ENCODE measurements at places on chromosomes 5 and 9.
A peak's percentile ranks its signal among the peaks of the same experiment; 100 is the strongest.

GRCh38 chr5:170596482-170597044, 92.7 kb downstream of the KCNIP1 start:
- no peak for DNase-seq

GRCh38 chr9:131759017-131759647, 19.3 kb upstream of the RAPGEF1 start:
- DNase-seq, result no peak

GRCh38 chr5:144103611-144104485, 66.6 kb downstream of the YIPF5 start:
- DNase-seq, result no peak

DNA sequence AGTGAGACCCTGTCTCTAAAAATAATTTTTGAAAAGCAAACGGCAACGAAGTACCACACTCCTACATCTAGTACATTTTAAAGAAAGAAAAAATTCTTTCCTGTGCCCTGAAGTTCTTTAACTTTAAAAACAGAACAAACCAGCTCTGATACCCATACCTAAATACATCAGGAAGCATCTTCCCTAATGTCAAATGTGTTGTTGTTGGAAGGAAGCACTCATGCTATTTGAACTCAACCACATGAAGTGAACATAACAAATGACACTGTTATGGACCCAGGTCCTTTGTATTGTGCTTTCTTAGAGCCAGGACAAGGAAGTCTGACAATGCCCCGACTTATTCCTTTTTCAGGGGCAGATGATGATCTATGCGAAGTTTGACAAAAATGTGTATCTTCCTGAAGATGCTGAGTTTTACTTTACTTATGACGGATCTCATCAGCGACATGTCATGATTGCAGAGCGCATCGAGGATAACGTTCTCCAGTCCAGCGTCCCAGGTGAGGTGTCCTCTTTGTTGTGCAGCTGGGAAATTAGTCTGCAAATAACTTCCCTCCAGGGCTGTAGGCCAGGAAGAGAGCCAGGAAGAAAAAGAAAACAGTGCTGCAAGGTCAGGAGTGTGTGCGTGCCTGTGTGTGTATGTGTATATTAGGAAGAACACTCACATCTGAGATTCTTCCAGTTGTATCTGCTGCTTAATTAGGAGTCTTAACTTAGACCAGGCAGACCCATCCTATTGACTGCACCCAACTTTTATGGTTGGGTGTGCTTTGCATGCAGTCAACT, 123.7 kb downstream of the ARHGEF28 start:
- DNase-seq, result no peak

DNA sequence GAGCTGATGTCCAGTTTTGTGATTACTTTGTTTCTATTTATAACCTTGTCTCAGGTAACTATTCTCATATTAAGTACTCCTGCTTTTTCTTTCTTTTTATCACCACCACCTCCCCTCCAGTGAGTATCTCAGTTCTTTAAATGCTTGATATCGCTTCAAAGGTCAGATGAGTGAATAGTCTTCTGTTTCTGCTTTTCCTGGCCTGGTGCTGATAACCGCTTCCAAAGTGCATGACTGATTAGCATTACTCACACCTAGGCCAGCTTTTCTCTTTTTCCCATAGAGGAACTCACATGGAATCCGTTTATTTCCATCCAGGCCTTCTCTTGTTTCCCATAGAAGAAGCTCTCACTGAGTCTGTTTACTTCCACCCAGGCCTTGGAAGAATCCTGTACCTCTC, 3.2 kb downstream of the SLC36A1 start:
- DNase-seq, result no peak

DNA sequence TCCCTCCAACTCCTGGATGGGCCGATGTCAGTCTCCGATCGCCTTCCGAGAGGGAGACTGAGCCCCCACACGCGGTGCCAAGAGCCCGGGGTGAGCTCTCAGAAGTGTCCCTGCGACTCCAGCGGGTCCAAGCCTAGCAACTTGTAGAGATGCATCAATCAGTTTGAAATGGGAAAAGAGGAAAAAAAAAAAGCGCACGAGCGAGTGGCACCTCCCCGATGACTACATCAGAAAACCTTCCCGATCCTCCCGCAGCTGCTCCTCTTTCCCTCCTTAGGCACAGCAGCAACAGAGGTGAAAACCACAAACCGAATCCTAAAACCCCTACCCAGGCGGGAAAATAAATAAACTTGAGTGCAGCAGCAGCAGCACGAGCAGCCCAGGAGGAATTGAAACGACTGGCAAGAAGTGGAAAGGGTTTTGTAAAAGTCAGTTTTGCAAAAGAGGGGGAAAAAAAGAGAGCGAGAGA, 1.0 kb upstream of the EFNA5 start:
- no peak for DNase-seq

- DNase-seq, result peak; percentile 1
These were observed 1.8 kb downstream of the LPCAT1 start for GRCh38 chr5:1521671-1522600.

DNA sequence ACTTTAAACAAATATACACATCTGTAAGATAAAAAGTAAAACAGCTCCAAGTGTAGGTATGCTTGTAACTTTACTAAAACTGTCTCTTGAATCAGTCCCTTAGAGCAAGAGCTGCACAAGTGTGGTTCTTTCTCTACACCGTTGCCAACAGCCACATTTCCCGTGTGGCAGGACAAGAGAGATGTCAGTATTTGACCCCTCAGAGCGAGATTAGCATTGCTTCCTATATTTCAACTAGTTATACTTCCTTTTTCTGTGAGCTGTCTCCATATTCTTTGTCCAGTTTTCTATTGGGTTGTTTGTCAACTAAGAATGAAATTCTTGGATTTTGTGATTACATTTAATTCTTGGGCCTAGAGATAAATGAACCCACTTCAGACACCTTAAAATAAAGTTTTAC, 8.0 kb downstream of the PLIN2 start:
- DNase-seq, result no peak

- DNase-seq, result no peak
These were observed 35.3 kb downstream of the ZDHHC11B start for GRCh38 chr5:749101-749670.

DNA sequence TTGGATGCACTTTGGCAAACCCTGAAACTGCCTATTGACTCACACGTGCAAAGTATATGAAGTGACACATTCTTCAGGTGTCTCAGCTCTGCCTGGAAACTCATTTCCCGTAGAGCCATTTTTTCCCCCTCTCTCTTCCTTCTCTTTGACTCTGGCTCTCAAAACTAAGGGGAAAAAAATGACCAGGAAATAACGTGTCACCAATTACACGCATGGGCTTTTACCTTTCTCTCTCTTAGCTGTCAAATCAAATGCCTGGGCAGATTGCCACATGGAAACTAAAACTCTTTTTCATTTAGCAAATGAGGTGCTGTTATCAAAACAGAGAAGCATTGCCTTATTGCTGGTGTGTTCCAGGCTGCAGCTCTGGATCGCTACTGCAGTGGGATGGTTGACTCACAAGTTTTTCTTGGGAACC, 18.3 kb upstream of the IFNK start:
- DNase-seq, result no peak

GRCh38 chr5:59354274-59354673, 539.3 kb downstream of the PDE4D start:
- no peak for DNase-seq

DNA sequence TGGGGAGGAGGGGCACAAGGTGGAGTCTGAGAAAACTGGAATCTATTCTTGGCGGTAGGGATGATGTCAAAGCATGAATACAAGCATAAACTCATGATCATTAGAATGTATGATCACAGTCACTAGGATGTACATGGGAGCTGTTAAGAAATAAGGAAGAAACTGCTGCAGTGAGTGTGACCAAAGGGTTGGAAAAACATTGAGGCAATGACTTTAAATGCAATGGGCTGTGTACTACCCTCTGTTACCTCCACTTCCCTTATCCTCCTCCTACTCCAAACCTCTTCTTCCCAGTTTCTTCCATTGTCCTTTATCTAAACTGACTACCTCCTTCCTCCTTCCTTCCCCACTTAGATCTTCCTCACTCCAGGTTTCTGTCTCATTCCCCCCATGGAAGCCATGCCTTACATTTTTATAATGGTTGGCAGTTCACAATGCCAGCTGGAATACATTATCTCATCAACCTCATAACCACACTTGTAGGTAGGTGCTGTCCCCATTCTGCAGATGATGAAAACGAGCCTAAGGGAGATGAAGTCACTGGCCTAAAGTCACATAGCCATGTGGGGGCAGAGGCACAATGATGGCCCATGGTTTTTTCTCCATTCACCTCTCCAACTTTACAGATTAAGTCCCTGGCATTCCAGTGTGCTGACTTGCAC, 21.9 kb upstream of the TNFSF15 start:
- DNase-seq, result no peak

DNA sequence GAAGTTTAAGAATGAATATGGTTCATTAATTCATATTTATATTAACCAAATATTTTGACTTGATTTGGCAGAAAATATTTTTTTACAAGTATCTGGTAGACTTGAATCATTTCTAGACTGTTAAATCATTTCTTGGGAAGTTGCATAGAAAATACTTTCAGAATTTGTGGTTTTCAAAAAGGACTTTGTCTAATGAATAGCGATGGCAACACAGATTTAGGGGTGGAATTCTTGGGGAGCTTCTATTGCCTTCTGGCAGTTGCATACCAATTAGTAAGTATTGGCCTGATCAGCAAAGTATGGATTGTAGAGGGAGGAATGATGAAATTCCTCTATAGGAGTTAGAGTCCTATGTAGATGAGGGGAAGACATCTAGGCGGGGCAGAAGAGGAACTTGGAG, 68.6 kb upstream of the CKMT2 start:
- no peak for DNase-seq

- DNase-seq, result no peak
These were observed 210.3 kb upstream of the ADRA1B start for GRCh38 chr5:159705948-159706347.

GRCh38 chr9:116394070-116394469, 240.5 kb downstream of the PAPPA start:
- no peak for DNase-seq

GRCh38 chr5:15031180-15031579, 159.6 kb upstream of the ANKH start:
- no peak for DNase-seq

DNA sequence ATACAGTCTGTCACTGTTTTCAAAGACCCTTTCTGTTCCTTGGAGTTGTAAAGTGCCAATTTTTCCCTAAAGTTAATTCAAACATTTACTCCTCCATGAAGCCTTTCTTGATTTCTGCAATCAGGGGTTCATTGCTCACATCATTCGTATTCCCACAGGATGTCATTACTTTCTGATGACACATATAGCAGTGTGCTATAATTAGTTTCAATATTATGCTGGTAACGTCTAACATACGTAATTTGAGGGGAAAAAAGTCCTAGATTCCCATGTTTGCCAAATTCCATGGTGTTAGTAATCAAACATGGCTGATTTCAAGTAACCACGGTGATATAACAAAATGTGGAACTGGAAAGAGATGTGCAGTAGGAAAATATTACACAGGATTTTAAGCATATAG, 468.2 kb upstream of the MEF2C start:
- DNase-seq, result no peak

DNA sequence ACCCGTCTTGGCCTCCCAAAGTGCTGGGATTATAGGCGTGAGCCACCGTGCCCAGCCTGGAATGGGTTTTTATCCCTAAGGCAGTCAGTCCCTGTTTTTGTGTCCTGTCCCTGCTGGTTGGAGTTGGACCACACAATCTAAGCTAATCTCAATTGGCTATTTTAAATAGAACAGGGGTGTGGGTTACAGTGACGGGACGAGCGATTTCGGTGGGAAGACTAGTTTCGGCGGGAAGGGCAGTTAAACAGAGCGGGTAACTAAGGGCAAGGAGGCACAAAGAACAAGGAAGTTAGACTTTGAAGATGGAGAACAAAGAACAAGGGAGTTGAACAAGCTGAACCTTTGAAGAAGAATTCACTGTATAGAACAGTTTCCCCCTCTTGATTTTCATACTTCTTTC, 1.4 kb downstream of the GTF3C5 start:
- no peak for DNase-seq

DNA sequence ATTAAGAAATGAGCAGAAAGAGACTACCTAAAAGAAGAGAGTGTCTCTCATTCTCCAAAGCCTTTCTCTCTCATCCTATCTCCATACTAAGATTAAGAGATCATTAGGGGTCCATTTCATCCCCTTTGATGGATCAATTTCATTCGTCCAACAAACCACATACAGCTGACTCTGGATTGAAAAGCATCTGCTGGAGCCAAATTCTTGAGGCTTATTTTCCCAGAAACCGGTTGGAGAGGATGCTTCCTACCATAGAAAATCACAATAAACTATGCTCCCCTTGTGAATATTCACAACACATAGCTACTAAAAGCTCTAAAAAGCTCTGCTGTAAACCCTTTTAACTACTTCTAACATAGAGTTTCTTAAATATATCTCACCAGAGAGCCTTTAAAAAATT, 755.0 kb upstream of the ZNF608 start:
- DNase-seq, result no peak

GRCh38 chr9:34555002-34555348, 32.2 kb upstream of the ENHO start:
- no peak for DNase-seq

- no peak for DNase-seq
These were observed 25.6 kb downstream of the POLR1E start for GRCh38 chr9:37511016-37512010.

All from stimulated activated CD4-positive, alpha-beta T cell treated with anti-CD3 and anti-CD28 coated beads, Interleukin-15, amount 100 ng/mL, for 1 hour (primary cell).